Sigmoid colon (tissue), 7 donors: ENCODE measurements at places on chromosomes 1 and 21. TPM values are rescaled to one million over a fixed set of nuclear protein-coding genes. Genes with fewer than 3 reads are reported as not detected.

DNA sequence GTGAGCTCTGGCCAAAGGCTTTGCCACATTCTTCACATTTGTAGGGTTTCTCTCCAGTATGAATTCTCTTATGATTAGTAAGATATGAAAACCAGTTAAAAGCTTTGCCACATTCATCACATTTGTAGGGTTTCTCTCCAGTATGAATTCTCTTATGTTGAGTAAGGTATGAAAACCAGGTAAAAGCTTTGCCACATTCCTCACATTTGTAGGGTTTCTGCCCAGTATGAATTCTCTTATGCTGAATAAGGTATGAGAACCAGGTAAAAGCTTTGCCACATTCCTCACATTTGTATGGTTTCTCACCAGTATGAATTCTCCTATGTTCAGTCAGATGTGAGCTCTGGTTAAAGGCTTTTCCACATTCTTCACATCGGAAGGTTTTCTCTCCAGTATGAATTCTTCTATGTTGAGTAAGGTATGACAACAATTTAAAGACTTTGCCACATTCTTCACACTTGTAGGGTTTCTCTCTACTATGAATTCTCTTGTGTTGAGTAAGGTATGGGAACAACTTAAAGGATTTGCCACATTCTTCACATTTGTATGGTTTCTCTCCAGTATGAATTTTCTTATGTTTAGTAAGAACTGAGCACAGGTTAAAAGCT, 20.7 kb downstream of the ZNF695 start:
- no peaks in the 10 kb centered on the region for H3K27me3 ChIP-seq
- H3K4me3 ChIP-seq: no peak overlapping the region
- no peaks in the 10 kb centered on the region for H3K4me1 ChIP-seq
- H3K36me3 ChIP-seq: no peaks in the 10 kb centered on the region
- no peak for DNase-seq

DNA sequence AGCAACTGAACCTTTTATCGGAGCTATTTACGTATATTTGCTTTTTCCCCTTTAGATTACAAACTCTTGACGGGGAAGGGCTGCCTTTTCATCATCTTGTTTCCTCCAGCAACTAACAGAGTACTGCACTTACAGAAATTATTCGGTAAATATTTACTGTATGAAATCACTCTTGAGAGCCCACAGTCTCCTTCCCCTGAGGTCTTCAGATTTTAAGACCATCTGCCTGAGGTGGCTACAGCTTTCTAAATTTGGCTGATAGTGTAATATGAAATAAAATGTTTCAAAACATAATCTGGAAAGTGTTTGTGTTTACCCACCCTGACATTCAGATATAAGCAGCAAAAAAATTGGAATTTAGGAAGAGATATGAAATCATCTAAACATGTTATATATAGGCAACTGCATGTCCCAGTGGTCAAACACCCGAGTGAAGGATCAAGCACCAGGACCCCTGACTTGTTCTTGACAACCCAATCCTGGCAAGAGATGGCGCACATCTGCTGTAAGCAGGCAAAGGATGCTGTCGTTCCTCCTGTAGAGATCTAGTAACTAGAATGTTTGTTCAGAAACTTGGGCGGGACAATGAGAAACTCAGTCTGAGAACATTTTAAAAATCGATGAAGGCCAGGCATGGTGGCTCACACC, 60.9 kb downstream of the SIPA1L2 start:
- no peaks in the 10 kb centered on the region for H3K27me3 ChIP-seq
- no peak for DNase-seq
- H3K4me1 ChIP-seq: peaks cover 24% of the 10 kb centered on the region
- no peaks in the 10 kb centered on the region for H3K36me3 ChIP-seq

DNA sequence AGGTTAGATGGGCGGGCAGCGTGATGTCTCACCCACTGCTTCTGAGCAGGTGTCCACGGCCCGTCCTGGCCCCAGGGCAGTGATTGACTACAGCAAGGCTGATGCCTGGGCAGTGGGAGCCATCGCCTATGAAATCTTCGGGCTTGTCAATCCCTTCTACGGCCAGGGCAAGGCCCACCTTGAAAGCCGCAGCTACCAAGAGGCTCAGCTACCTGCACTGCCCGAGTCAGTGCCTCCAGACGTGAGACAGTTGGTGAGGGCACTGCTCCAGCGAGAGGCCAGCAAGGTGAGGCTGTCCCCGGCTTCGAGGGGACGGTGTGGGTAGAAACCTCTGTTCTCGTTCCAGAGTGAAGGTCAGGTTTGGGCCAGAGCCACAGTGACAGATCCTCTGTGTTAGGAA, 12.2 kb downstream of the DDOST start:
- H3K4me3 ChIP-seq: no peak overlapping the region
- DNase-seq: no peak
- H3K4me1 ChIP-seq: no peaks in the 10 kb centered on the region
- no peak overlapping the region for H3K27ac ChIP-seq
- H3K27me3 ChIP-seq: no peaks in the 10 kb centered on the region

GRCh38 chr1:205171369-205171768, 40.1 kb downstream of the DSTYK start:
- H3K4me1 ChIP-seq: peaks cover 22% of the 10 kb centered on the region
- DNase-seq: no peak
- no peaks in the 10 kb centered on the region for H3K27me3 ChIP-seq
- no peak overlapping the region for H3K27ac ChIP-seq

DNA sequence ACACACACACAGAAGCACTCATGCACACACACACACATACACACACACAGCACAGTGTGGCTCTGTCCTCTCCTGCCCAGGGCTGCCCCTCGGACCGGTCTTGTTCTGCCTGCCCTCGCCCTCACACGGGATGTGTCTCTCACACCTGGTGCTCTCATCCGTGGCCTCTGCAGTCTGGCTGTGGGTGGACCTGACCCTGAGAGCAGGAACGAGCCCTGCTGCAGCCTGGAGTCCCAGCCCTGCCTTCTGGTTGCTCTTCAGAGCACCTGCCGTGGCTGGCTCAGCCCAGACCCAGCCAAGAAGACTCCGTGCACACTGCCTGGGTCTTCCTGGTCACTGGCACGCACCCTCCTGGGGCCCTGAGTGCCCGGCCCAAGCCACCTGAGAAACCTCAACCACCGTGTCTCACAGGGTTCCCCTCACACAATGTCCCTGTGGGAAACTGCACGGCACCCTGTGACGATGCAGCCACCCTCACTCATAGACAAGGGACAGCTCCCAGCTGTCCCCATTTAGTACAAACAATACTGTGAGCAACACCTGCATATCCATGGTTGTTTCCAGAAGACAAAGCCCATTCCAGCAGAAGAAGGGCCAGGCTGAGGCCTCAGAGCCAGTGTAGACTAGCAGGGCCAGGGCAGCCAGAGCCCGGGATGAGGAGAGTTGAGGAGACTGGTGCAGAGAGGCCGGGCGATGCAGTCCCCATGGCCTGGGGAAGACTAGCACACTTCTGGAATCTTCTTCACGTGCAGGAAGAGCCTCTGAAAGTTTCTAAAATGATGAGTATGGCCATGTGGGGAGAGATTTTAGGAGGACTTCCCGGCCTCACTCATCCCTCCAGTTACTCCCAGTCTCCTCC, 234.0 kb downstream of the NPHP4 start:
- H3K4me1 ChIP-seq: no peaks in the 10 kb centered on the region
- H3K4me3 ChIP-seq: no peak overlapping the region
- H3K27ac ChIP-seq: no peak overlapping the region
- DNase-seq: no peak
- no peaks in the 10 kb centered on the region for H3K36me3 ChIP-seq

DNA sequence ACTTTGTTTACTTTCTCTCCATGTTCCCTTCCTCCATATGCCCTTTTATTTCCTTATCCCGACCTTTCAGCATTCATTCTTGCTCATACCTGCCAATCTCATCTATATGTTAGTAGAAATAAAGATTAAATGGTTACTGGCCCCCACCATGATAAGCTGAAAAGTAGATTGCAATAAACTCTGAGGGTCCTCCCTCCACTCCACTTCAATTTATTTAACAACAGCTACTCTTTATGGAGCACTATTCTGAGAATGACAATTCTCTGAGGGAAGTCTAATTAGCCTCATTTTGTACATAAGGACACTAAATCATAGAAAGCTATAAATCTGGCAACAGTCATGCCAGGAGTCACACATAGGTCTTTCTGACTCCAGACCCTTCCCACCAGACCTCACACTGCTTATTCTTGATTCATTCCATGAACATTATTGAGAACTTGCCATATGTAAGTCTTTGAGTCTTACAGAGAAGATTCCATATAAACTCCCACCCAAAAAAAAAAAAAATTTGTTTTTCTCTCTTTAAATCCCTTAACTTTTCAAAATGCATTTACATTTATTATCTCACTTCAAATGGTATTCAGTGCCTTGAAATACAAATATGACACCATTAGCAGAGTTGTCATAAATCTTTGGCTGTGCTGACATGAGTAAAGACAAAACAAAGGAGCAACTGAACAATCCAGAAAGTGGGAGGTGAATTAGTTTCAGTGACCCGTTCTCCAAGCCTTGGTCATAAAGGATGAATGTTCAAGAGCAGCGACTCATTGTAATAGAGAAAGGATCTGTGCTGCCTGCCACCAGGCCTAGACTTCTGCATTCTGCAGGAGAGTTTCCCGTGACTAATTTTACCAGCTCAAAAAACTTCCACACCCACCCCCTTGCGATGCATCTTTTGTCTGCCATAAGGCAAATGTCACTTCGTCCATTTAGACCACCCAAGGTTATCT, 28.5 kb downstream of the PALMD start:
- no peaks in the 10 kb centered on the region for H3K27me3 ChIP-seq
- DNase-seq: no peak
- no peak overlapping the region for H3K4me3 ChIP-seq
- no peaks in the 10 kb centered on the region for H3K36me3 ChIP-seq

- H3K36me3 ChIP-seq: no peaks in the 10 kb centered on the region
- DNase-seq: no peak
- H3K4me3 ChIP-seq: no peak overlapping the region
- no peak overlapping the region for H3K27ac ChIP-seq
Measured at GRCh38 chr1:211229365-211229759, 29.8 kb upstream of the RCOR3 start.

GRCh38 chr1:232333419-232333767, 296.5 kb downstream of the SIPA1L2 start:
- no peaks in the 10 kb centered on the region for H3K4me1 ChIP-seq
- H3K36me3 ChIP-seq: no peaks in the 10 kb centered on the region
- no peak overlapping the region for H3K27ac ChIP-seq
- no peak for DNase-seq
- H3K4me3 ChIP-seq: no peak overlapping the region
- no peaks in the 10 kb centered on the region for H3K27me3 ChIP-seq

DNA sequence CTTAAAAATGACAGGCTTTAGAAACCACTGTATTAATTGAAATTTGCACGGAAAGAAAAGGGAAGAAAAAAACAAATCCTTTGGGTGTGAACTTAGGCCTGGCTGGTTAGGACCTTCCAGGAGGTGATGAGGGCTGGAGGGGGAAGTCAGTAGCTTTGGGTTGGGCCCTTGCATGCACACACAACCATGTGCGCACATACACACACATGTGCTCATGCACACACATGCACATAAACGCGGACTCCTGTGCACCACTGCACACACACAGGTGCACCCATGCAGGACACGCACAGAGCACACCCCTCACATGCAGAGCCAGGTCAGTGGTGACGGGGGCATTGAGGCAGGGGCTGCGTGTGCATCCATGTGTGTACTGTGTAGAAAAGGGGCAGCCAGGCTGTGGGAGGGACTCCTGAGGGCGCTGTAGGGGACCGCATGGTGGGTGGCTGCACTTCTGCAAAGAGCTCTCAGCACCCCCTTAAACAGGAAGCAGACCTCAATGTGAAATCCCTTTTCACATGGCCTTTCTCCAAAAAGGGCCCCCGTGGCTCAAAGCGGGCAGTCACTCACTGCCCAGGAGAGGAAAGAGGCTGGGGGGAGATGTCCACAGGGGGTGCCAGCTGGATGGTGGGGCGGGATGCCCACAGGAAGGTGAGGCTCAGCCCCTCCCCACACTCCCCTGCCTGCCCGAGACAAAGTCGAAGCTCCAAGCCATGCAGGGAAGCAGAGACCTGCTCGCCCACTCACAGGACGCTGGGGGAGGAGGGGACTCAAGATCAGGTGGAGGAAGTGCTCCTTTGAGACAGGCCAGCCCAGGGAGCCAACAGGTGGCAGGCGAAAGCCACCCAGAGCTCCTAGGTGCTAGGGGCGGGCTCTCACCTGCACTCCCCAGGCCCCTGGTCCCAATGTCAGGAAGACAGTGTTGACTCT, 95.2 kb downstream of the ITPKB start:
- H3K4me1 ChIP-seq: peaks cover 87% of the 10 kb centered on the region
- no peak overlapping the region for H3K4me3 ChIP-seq
- H3K27me3 ChIP-seq: no peaks in the 10 kb centered on the region
- peak; percentile 64 for DNase-seq

The GRHL3 gene
- total RNA-seq: not detected

The MACO1 gene
- 11.8 TPM for total RNA-seq

The PSMB2 gene
- total RNA-seq: 34.2 TPM

The CDA gene
- 3.3 TPM for total RNA-seq
